Foreskin fibroblast (primary cell): ENCODE measurements at places on chromosomes 3 and 15.

DNA sequence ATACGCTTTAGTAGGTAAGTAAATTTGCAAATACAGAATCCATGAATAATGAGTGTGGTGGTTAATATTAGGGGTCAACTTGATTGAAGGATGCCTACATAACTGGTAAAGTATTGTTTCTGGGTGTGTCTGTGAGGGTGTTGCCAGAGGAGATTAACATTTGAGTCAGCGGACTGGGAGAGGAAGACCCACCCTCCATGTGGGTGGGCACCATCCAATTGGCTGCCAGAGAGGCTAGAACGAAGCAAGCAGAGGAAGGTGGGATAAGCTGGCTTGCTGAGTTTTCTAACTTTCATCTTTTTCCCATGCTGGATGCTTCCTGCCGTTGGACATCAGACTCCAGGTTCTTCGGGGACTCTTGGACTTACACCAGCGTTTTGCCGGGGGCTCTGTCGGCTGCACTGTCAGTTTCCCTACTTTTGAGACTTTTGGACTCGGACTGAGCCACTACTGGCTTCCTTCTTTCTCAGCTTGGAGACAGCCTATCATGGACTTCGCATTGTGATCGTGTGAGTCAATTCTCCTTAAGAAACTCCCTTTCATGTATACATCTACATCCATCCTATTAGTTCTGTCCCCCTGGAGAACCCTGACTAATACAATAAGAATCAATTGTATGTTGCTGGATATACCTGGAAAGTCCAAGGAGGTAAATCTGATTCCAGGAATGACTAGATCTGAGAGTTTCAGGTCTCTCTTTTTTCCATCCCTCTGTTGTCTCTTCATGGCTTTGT lies 25.8 kb upstream of the NEDD4 start:
- no peak for DNase-seq

- no peak for DNase-seq
These were observed 6.4 kb downstream of the SUCNR1 start for GRCh38 chr3:151879679-151880415.

DNA sequence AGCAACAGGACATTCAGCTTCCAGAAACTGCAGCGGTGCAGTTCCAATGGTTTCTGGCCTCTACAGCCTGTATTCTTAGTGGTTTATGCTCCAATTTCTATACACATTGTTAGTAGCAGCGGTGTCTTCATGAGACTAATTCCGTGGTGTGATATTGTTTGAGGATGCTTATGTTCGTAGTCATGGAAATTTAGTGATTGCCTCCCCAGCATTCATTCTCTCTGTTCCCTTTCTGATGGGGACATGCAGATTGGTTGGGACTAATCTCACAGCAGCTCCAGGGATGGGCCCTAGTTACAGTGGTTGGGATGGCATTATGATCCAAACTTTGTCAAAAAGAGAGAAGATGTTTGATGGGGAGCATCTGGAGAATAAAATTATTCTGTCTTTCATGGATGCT lies 208.6 kb downstream of the CD47 start:
- no peak for DNase-seq

GRCh38 chr3:12730506-12731242 lies 28.4 kb downstream of the TMEM40 start:
- DNase-seq, result no peak

DNA sequence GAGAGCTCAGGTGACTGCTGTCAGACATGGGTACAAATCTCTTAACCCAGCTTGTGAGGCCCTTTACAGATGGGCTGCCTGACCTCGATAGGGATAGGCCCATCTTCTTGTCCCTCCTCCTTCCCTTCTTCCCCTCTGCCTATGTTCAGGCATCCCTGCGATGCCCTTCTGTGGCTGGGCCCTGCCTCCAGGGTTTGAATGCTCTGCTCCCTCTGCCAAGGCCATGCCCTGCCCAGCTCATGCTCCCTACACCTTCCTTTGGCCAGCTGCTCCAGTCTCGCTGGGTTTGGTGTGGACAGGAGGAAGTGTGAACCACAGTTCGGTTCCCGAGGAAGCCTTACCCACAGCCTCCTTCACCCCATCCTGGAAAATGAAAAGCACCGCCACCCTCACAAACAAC lies 4.3 kb downstream of the FYCO1 start:
- no peak for DNase-seq

DNA sequence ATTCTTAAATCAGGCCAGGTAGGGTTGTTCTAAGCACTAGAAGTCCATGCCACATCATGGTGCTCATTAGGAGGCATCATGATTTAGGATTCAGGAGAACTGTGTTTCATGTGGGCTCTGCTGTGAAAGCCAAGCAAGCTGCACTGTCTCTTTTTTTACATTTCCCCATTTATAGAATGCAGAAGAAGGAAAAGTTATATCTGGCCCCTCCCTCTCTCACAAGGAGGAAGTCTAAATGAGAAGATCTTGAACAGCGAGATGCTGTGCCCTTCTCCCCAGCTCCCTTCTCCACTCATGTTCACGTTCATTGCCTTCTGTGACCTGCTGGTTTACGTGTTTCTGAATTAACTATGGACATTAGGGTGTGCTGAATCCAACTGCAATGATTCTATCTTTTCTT lies 178.5 kb upstream of the RASGRP1 start:
- DNase-seq, result no peak

DNA sequence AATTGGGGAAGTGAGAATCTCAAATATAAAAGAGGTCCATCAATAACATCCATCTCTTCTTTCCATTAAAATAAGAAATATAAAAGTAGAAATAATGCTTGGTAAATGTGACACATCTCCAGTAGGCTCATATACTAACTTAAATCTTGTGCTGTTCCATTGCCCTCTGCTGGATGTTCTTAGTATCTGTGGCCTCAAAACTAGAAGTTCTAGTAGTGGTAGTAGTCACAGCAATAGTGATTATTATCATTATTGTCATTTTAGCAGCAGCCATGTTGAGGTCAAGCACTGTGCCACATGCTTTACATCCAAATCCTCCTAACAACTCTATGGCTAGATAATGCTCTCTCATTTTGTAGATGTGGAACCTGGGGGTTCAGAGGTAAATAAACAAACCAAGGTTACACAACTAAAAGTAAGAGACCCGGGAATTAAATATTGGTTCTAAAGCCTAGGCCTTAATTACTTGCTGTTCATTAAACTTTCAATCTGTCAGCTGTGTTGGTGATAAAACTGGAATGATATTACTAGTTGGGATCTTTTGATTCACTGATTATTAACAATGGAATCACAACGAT lies 20.2 kb upstream of the BTLA start:
- DNase-seq, result peak; percentile 51

GRCh38 chr3:23704298-23704697 lies 101.5 kb upstream of the UBE2E1 start:
- DNase-seq, result peak; percentile 46

DNA sequence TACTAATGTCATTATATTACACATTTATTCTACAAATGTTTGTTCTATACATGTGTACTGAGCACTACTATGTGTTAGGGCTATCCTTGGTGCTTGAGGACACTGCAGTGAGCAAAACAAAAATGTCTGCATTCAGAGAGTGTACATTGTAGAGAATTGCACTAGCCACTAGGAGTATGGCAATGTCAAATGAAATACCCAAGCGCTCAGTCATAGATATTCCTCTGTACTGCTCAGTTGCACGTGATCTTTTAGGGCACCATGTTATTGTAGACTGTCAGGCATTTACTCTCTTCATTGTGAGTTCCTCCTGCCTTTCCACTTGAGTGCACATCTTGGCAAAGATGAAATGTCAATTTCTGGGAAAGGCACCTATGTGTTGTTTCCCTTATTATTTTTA lies 36.8 kb downstream of the FNDC3B start:
- no peak for DNase-seq

DNA sequence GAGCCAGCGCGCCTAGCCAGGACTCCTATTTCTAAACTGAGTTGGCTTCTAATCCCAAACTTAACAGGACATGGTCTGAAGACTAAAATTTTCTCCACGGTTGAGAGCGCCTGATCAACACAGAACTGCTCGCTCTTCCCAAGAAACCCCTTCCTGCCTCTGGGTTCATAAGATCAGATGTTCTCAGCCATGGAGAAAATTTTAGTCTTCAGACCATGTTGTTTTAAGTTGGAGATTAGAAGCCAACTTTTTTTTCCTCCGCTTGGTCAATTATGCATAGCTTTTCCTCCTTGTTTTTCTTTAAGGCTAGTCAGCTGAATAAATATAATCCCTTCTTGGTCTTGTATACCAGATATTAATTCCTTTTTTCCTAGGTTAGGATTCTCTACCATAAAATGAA lies 356.6 kb upstream of the ADAMTS9 start:
- DNase-seq, result no peak

GRCh38 chr3:11631820-11632219 lies 11.9 kb downstream of the VGLL4 start:
- DNase-seq, result no peak

GRCh38 chr3:169460035-169460434 lies 203.5 kb downstream of the MECOM start:
- no peak for DNase-seq

DNA sequence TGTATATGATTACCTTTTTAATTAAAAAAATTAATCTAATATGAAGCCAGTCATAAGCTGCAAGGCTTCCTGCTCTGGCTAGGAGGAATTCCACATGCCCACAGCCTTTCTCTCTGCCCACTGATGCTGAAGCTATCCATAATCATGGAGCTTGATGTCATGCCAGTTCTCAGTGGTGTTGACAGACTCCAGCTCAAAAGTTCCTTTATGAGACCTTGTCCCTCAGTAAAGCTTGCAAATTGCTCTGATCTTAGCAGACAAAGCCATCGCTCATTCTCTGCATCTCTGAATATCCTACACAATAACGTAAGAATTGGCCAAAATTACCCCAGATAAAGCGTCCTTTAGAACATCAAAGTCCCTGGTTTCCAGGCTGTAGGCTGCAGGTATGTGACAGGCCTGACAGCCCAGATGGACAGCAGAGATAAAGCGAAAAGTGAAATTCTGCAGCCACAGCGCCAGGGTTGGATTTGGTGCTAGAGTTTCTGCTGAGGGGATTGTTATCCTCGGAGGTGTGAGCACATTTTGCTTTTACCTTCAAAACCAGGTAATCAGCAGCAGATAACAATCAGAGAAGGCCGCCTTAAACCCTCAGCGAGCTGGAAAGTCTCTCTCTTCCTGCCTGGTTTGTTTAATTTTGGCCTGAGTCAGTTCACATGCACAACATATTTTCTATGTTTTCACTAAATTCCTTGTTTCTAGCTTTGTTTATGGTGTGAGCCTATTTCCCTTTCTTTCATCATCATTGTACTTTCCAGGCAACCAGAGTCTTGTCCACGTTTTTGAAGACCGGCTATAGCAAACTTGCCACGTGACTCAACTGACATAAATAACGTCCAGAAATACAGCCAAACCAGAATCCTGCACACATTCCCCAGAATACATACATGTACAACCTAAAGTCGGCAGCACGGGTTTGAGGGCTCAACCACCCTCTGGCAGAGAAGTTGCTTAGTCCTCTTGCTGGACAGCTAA lies 36.6 kb upstream of the ALDH1A3 start:
- peak; percentile 78 for DNase-seq

- peak; percentile 57 for DNase-seq
These were observed 900 bp upstream of the GNB4 start for GRCh38 chr3:179452176-179452564.

DNA sequence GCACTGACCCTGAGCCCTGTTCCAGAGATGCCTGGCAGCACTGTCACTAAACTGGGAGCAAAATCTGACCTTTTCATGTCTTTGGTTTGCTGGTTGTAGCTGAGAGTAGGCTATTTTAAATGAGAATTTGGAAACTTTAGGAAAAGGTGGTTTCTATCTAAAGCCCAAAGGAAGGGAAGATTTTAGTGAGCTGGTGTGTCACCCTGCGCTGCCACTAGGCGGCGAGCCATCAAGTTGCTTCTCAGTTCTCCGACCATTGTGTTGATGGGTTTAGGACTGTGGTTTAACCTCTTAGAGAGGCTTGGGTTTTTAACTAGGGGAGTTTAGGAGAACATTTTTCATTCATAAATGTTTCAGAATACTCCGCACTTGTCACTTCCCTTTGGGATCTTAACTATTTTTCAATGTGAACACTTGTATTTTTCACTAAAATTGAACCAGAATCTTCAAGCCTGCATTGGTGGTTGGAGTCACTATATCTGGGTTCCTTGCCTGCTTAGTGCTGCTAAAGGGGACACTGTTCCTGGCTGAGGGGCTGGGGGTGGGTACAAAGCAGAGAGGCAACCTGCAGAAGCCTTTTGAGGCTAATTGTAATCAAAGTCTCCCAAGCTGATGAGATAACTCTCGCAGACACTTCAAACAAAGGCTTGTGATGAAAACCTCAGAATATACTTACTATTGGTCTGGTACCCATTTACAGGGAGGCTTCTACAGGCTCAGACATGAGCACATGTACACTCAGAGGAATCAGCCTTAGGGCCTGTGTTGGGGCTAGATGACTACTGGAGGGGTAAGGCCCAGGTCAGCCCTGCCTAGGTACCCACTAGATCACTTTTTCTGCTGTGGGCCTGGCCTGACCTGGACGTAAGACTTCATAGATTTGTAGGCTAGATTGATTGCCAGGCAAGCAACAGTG lies 16.8 kb downstream of the EXOSC7 start:
- no peak for DNase-seq

DNA sequence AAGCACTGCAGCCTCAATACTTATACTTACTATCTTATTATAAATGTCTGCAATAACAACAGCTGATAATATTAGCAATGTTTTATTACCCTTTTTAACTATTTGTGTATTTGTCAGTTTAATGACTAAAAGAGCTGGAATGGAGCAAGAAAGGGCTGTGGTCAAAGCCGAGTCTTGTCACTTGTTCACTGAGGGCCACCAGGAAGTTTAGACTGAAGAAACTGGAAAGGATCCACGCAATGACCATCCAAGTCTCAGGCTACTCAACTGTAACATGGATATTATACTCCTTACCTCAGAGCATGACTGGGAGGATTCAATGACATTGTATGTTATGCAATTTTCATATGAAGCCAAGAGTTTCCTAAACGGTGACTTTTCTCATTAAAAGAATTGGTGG lies 90.4 kb downstream of the TJP1 start:
- DNase-seq, result no peak

DNA sequence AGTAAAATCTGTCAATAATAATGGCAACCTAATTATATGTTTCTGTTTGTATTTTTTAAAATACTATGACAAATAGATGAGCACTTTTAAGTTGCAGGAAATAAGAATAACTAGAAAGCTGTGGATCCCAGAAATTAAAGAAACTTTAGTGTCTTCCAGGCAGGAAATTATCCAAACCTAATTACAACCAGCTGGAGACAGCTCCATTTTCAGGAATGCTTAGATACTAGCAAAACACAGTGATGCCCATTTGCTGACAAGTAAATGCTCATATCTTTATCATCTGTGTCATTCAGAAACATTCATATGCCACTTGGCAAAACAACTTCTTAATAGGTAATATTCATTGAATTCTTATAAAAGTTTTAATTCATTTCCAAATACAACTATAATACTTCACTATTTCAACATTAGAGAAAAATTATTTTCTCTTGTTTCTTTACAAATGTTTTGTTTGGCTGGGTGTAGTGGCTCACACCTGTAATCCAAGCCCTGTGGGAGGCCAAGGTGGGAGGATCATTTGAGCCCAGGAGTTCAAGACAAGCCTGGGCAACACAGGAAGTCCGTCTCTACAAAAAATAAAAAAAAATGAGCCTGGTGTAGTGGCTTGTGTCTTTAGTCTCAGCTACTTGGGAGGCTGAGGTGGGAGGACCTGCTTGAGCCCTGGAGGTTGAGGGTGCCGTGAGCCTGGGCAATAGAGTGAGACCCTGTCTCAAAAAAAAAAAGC lies 169.1 kb upstream of the TSPAN3 start:
- DNase-seq, result peak; percentile 24
